Smooth muscle cell of the brain vasculature (primary cell): ENCODE measurements at places on chromosomes 16 and 17.

GRCh38 chr17:43755389-43755875 lies 3.2 kb downstream of the SOST start:
- DNase-seq = no peak

DNA sequence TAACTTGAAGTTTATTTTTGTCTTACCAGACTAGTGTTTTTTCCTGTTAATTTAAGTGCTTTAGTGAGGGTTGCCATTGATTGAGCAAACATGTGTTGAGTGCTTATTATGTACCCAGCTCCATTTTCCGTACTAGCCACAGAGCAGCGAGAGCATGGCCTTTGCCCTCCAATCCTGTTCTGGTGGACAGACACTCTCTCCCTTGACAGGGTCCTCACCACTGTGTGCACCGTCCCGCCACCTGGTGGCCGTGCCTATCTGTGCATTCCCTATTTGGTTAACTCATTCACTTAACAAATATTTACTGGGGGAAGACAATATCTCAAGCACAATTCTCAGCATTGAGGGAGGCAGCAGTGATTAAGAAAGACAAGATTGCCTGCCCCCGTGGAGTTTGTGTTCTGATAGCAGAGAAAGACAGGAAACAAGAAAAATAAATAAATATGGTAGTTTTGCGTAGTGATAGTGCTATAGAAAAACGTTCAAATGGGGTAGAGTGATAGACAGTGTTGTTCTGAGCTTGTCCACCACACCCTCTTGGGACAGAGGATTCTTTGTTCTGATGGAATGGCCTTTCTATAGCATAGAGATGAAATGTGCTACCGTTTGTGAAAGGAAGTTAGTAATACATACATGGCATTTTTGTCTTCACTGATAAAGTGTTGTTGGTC lies 13.0 kb downstream of the CDH13 start:
- DNase-seq = no peak

- DNase-seq = no peak
These were observed 137.7 kb upstream of the CORO6 start for GRCh38 chr17:29760279-29761039.

DNA sequence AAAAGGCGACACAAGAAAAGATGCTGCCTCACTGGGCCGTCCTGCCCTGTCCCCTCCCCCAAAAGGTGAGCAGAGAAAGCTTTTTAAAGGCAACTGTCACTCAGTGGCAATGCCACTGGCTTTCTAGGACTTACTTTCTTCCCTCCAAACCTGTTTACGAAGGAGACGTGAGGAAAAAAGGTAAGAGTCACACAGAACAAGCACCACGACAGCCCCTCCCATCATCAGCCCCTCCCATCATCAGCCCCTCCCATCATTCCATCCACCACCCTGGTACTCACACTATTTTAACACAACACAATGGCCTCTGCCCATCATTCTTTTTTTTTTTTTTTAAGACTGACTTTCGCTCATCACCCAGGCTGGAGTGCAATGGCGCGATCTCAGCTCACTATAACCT lies 77.1 kb downstream of the NXN start:
- DNase-seq = no peak

DNA sequence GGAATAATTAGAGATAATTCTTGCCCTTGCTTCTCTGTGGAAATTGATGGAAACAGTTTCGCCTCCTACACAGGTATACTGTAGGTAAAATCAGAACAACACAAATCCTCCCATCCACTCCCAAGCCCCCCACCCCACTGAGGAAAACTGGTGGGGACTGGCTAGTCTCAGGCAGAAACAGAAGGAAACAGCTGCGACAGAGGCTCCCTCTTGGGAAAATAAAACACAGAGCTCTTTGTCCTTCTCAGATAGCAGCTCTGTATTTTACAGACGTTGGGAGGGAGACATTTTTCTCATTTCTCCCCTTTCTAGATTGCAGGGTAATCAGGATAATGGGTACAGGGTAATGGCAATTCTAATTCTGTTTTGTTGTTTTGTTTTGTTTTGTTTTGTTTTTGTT lies 1.1 kb downstream of the SLFN13 start:
- DNase-seq = no peak

DNA sequence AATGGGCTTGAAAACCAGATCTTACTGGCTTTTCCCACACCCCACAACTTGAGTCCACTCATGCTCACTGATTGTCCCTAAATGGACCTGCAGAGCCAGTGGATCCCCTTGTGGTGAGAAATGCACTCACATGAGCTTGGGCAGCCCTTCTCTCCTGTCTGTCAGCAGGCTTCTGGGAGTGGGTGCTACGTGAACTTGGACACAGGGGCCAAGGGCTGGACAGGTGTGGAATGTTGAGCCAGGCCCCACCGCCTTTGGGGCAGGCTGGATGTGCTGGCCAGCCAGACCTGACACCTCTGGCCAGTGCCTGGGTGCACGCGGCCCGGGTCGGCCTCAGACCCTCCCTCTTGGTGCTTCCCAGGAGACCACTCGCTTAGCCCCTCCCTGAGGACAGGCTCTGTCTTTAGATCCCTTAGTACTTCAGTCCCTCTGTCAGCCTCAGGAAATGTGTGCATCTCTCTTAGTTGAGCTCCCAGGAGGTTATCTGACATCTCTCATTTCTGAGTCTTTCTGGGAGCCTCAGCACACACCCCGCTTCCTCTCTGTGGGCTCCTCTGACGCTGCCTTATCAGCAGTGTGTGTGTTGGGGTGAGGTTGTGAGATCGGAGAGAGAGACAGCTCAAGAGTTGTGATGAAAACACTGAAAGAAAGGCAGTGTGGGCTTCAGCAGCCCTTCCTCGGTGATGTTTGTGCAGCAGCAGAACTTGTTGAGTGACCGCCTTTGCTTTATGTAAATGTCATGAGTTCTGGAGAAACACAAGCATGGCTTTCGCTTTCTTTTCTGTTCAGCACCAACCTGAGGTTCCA lies 117.0 kb downstream of the RAB11FIP4 start:
- DNase-seq = no peak

- DNase-seq = no peak
These were observed 46.3 kb downstream of the METRNL start for GRCh38 chr17:83125515-83126274.

GRCh38 chr17:1683459-1683858 lies 1.2 kb downstream of the PRPF8 start:
- no peak for DNase-seq

DNA sequence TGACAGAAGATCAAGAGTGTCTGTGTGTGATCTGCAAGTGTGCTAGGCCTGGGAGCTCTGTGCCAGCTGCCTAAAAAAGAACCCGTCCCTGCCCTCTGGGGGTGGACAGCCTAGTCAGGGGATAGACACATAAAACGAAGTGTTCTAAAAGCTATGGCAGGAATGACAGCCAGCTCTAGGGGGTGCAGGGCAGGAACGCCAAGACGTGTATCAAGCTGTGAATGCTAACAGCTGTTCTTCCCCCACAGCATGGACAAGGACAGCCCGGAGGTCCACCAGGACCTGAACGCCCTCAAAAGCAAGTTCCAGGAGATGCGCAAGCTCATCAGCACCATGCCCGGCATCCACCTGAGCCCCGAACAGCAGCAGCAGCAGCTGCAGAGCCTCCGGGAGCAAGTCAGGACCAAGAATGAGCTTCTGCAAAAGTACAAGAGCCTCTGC lies 5.1 kb downstream of the RASD1 start:
- no peak for DNase-seq

GRCh38 chr17:38605841-38606645 lies at the start of gene SRCIN1:
Gene SRCIN1 (minus strand): TSS chr17:38605952. CDS start chr17:38605705, 247 bp downstream.
- no peak for DNase-seq

DNA sequence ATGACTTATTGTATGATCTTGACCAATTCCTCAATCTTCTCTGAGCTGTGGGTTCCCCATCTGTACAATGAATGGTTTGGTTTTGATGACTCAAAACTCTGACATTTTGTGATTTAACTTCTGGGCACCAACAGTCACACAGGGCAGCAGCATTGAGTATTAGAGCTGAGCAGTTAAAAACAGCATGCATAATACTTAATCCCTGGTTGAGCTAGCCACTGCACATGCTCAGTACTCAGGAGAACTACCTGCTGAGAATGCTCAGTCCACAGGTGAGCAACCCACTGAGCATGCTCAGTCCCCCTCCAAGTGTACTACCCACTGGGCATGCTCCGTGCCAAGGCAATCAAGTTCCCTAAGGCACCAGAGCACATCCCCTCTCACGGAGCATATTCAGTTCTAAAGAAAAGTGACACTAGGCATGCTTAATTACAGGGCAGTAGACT lies 68.7 kb downstream of the AIPL1 start:
- no peak for DNase-seq

- peak; percentile 54 for DNase-seq
These were observed 21.0 kb downstream of the SOX8 start for GRCh38 chr16:1002399-1003166.

GRCh38 chr17:80504686-80505413 lies 28.4 kb upstream of the NPTX1 start:
- DNase-seq = no peak

DNA sequence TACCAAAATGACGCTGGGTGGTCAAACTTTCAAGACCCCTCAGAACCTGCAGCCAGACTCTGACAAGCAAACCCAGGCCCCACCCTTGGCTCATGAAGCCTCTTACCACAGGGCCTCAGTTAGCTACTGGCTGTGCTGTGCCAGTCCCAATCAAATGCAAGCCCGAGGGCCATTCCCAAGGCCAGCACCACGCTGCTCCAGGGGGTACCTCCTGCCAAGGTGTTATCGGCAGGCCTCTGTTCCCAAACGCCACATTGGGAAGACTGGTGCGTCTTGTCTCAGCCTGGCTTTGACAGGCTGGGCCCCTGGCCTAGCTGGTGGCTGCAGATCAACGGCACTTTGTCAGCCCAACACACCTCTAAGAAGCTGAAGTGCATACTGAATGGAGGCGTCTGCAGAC lies 35.8 kb upstream of the NOG start:
- no peak for DNase-seq

DNA sequence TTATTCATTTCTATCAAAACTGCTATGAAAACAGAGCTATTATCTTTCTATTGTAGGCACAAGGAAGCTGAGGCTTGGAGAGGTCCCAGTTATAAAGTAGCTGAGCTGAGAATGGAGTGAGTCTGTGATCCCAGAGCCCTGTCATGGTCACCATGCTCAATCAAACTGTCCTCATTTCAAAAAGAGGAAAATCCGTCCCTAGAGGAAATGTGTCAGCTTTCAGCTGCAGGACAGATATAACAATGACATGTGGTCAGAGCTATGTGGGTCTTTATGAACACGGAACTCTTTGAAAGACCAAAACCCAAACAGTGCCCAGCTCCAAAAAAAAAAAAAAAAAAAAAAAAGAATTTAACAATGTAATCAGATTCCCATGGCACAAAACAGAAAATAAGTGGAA lies 266.1 kb downstream of the XYLT1 start:
- no peak for DNase-seq

DNA sequence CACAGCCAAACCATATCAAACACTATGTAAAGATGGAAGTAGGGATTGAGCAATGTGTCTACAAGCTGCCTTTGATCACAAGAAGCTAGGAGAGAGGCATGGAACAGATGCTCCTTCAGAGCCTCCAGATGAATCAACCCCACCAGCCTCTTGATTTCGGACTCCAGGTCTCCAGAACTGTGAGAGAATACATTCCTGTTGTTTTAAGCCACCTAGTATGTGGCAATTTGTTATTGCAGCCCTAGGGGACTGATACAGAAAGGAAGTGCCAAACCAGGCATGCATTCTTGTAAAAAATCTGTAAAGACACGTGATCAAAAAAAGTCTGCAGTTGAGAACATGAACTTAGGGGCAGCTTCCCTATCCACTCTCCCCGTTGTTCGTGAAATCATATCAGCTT lies 91.1 kb downstream of the C17orf67 start:
- DNase-seq = no peak

- DNase-seq = no peak
These were observed 19.0 kb downstream of the MAP2K3 start for GRCh38 chr17:21303441-21304065.

- no peak for DNase-seq
These were observed 56.2 kb downstream of the SNX11 start for GRCh38 chr17:48163809-48164208.

- no peak for DNase-seq
These were observed 4.6 kb downstream of the CARMIL2 start for GRCh38 chr16:67649494-67649931.

GRCh38 chr17:48550502-48551213 lies 5.7 kb upstream of the HOXB2 start:
- no peak for DNase-seq

DNA sequence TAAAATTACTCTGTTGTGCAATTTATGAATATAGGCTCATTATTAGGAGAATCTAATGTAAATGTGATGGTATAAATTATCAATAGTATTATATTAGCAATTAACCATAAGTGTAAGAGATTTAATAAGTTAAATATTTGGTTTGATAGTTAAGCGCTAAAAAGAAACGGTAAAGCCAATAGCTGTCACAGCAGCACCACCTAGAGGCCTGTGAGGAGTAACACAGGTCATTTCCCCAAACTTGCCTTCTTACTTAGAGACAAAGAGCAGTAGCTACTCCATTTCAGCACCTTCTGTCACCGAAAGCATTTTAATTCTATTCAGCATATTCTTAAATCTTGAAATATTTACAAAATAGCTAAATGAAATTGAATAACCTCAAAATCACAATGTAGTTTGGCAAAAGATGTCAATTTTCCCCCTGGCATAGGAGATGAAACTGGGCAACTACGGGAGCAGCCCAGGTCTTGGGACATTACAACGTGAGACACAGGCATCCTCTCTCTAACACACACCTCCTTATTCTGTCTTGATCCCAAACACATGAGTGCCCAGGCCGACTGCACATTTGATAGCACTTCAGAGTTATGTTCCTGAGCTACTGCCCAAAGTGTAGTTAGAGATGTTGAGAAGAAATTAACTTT lies 14.3 kb upstream of the DYNLRB2 start:
- DNase-seq = peak; percentile 47

- no peak for DNase-seq
These were observed 707.4 kb downstream of the MAF start for GRCh38 chr16:78892951-78893733.

- no peak for DNase-seq
These were observed 207.4 kb downstream of the RPTOR start for GRCh38 chr17:80751946-80752581.

DNA sequence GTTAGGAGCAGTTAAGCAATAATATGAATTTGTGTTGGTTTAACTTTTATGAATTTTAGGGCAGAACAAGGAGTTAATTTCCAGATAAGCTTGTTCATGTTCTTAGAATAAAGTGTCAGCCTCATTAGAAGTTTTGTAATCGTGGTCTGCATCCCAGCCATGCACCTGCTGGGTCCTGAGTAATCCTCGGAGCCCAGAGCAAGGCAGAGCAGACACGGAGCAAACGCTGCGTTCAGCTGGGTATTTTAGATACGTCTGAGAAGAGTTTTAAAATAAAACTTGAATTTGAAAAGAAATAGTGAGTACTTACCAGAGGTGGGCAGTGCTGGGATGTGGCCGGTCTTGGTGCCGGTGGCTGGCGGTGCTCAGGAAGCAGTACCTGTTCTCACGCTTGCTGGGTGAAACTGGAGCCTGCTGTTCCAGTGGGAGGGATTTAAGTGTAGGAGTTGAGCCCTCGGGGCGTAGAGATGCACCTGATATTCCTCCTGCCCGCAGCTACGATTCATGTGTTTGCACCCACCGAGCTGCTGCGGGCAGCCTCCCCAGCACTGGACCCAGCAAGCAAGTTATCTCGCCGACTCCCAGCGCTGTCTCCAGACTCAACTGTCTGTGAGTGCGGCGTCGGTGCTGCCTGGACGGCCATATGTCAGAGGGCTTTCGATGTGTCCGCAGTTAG lies at the start of gene ZNF750:
Gene ZNF750 (minus strand): TSS at position 406 of the 676 bp plus-strand sequence. CDS start 7,568 bp downstream, outside the sequence.
- DNase-seq = no peak

GRCh38 chr17:71522383-71522782 lies 598.4 kb upstream of the SOX9 start:
- no peak for DNase-seq
